ENCODE measurements at places on chromosomes 5 and 9. TPM values are rescaled to one million over a fixed set of nuclear protein-coding genes. Genes with fewer than 3 reads are reported as not detected.

The WHRN gene
- polyA plus RNA-seq, result 3.9 TPM

The ARSI gene
- polyA plus RNA-seq, result 6.4 TPM

The TTLL11 gene
- polyA plus RNA-seq, result 21.4 TPM

The NDST1 gene
- 47.8 TPM for polyA plus RNA-seq

The LRRC70 gene
- 5.5 TPM for polyA plus RNA-seq

The STPG3 gene
- 0.32 TPM for polyA plus RNA-seq

DNA sequence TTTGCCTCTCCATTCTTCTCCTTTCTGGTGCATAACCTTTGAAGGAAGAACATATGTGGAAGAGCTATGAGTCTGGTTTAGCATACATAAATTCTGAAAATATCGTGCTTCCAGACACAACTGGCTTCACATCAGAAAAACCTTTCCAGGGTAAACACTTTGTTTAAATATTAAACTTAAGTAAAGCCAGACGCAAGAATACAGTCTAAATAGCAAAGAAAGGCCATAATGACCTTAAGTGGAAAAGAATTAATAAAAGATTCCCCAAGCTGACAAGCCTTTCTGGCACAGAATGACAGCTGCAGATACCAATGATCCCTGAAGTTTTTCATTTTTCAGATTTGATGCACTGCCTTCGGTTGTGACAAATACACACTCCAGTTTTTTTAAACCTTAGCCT, 13.5 kb upstream of the TSSK1B start:
- DNase-seq, result peak; percentile 62

DNA sequence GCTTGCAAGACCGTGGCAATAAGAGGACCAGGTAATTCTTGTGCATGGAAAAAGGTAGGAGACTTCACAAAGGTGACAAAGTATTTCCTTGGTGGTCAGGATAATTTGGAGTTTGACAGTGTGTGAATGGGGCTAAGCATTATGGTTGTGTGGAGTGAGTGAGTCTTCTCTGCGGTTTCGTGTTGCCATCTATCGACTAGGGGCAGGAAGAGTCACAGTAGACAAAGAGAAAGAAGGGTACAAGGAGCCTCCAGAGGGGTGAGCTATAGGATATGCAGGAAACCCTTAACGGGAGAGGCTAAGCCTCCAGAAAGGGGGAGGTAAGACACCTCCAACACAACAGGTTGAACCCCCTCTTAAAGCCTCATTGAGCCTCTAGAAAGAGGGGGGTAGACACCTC, 64.0 kb upstream of the RANBP6 start:
- no peak for DNase-seq

DNA sequence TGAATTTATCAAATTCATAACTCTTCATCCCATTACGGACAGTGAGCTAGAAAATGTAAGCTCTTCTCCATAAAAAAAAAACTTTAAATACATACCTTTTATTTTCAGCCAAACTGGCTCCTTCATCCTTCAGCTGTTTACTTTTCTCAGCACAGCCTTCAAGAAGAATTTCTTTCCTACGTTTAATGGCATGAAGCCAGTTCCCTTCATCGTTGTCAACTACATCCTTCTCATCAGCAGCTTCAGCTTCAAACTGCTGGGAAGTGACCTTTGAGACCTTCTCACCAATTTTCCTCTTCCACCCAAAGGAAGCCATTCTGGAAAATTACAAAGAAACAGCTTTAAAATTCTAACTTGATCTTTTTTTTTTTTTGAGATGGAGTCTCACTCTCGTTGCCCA, 9.1 kb downstream of the TTC33 start:
- DNase-seq, result no peak

DNA sequence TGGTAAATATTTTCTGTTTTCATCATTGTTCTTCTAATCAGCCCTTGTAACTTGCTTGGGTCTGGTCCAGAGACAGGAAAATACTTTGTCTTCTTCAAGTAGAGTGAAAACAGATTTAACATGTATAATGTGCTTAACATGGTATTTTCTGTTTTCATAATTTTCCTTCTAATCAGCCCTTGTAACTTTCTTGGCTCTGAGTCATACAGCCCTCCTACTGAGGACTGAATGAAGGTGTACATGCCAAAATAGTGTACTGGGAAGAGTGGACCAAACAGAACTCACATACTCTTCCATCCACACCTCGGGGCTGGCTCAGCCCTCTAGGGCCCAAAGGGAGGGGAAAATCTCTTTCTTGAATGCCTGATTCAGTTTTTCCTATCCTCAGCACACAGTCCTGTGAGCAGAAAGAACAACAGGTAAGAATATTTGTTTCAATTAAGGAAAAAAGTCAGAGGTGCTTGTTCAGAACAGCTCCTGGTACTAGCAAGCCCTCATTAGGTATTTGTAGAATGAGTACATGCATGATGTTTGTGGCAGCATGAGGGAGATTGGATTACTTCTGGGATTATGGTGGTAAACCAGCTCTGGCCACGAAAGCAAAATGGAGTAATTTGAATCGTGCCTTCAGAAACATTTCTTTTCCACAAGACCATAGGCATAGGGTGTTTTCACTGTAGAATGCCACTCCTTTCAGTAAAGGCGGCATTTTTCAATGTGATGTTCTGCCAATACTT, 24.2 kb upstream of the MACIR start:
- DNase-seq, result no peak

- no peak for DNase-seq
Observed at GRCh38 chr9:74666625-74667316, 169.6 kb downstream of the RORB start.
